Fibroblast of skin of scalp (primary cell): ENCODE measurements at places on chromosomes 2 and 18.

- no peak for DNase-seq
Observed at GRCh38 chr2:170831115-170831514, 14.4 kb downstream of the GAD1 start.

GRCh38 chr2:12971581-12972365, 255.0 kb downstream of the TRIB2 start:
- no peak for DNase-seq

DNA sequence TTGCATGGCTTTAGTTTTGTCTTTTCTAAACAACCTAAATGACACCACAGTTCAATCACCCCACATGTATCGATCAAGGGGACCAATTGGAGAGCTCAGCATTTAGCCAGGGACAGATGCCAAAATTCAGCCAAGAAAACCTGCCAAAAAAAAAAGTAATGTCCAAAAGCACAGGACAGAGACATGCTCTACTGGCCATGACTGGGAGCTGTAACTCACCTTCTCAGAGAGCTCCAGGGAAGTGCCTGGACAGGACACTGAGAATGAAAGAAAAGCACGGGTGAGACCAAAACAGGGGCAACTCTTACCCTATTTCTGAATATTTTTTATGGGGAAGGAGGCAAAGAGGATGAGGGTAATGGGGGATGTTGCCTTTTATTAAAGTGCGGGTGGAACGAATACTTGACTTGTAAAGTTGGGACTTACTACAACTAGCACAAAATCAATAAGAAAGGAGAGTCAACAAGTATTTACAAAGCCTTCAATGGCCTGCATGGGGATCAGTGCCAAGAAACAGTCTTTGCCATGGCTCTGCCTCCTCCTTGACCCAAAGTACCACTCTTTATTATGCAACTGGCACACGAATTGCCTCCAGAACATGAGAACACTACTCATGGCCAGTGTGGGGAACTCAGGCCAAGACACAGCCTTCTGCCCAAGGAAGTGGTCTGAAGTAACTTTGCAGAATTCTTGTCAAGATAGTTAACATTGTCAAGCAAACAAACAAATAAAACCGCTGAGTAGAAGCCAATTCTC, 72.9 kb upstream of the HK2 start:
- DNase-seq: no peak

DNA sequence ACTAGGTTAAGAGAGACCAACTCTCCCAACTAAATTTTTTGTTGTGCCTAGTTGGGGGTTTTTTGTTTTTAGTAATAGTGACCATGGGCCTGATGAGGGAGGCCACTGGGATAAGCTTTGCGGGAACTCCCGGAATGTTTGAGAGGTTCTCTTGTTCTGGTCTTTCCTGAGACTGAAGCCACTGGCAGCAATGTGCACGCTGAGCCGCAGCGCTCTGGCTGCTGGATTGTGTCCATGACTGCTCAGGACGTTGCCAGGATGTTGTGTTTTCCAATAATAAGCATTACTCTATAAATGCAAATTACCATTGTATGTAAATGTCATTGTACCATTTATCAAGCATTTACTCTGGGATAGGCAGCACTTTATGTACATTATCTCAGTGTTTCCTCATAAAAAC, 126.1 kb downstream of the GALNT1 start:
- DNase-seq: no peak

DNA sequence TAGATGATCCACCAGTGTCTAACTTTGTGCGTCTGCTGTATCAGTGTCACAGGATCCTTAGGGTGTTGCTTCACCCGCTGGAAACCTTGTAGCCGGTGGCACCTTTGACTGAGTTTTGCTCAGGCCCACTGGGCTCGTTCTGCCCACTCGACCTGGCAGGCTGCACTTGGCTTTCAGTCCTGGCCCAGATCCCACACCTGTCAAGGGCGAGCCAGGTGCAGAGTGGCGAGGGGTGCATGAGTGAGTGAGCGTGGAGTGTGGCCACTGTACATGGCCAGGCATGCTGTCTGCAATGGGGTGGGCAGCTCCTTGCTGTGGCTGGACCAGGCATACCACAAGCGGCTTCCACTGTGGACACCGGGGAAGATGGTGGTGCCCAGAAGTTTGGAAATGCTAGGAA, 179.0 kb downstream of the FAM210A start:
- no peak for DNase-seq

DNA sequence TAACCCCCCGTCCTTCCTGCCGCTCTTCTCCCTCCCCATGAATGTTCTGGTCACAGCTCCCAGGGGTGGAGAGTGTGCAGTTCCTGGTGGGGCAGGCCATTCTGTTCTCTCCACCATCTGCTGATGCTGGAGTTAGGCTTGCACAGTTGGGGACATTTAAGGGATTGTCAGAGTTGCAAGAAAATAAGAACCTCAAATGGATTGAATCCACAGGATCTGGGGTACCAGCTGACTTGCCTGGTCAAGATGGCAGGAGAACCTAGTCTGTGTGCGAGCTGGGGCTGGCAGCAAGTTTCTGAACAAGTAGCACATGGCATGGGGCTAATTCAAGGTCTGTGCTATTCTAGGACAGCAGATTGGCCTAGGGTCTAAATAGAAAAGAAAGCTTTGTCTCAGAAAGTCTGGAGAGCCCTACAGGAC, 60.8 kb upstream of the TXNDC2 start:
- no peak for DNase-seq

GRCh38 chr2:129800686-129801085, 178.8 kb upstream of the RAB6C start:
- DNase-seq: no peak

DNA sequence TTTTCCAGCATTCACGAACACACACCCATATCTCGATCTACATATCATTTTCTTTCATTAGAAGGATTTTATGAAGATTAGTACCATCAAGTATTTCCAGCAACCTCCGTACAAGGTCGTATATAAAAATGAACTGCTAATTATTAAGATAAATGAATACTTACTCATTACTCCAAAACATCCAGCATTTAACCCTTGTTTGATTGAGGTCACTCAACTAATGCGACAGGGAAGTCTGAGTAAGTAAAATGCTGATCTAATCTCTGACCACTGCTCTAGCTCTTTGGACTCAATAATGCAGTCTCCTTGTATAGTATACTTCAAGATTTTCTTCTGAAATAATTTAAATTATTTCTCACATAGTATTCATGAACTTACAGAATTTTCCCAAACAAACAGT, 2.0 kb downstream of the ABHD3 start:
- DNase-seq: no peak

GRCh38 chr2:55418512-55419232, 984 bp downstream of the CCDC88A start:
- no peak for DNase-seq

- DNase-seq: peak; percentile 61
Observed at GRCh38 chr2:20365249-20365817, 14.7 kb upstream of the PUM2 start.

DNA sequence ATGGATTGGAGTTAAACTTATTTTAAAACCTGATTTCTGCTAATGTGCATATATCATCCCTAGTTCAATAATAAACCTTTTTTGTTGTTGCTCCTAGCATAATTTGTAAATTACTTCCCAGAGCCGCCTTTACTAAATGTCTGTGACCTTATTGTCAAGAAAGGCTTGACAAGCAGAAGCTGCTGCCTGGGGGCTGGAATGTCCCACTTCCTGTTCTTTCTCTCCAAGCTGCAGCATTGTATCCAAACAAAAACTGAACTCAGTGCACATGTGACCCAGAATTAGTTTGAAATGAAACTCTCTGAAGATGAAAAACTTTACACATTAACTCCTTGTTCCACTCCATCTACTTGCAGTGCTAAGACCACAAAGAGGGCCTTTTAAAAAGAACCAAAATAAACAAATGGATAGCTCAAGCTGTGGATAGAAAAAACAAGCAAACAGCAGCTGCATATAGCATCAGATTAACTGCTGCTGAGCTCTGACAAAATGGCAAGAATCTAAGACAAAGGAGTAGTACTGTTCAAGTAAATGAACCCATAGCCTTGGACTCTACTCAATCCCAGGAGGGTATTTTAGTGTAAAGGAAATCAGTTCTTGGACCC, 99.8 kb upstream of the NEUROD1 start:
- DNase-seq: no peak

GRCh38 chr2:144370937-144371584, 148.9 kb downstream of the ZEB2 start:
- no peak for DNase-seq

DNA sequence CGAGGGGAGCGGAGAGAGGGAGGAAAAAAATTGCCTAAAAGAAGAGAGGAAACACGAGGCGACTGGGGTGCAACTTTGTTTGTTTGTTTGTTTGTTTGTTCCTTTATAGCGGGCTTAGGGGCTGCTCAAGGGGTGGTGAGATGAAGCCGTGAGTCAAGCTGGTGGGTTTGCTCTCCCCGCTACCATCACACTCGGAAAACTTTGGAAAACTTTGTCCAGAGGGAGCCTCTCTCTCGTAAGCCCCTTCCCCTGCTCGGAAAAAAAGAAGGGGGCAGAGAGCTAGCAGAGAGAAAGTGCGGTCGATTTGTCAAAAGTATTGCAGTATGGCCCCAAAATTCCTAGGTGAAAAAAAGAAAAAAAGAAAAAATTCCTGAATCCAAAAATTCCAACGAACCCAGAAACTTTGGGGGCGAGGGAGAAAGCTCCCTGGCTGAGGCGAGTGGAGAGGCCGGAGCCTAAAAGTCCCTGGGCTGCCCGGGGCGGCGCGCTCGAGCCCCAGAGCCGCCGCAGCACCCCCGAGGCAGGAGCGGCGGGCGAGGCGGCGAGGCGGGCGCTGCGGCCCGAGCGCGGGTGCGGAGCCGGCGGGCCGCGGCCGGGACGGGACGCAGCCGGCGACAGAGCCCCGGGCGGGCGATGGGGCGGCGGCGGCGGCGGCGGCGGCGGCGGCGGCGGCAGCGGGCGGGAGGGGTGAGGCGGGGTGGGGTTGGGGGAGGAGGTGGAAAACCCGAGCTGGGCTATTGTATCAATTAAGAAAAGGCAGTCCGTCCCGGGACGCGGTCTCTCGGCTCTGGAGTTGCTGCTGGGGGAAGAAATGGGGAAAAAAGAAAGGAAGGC, 558 bp upstream of the CYP26B1 start:
- DNase-seq: no peak

DNA sequence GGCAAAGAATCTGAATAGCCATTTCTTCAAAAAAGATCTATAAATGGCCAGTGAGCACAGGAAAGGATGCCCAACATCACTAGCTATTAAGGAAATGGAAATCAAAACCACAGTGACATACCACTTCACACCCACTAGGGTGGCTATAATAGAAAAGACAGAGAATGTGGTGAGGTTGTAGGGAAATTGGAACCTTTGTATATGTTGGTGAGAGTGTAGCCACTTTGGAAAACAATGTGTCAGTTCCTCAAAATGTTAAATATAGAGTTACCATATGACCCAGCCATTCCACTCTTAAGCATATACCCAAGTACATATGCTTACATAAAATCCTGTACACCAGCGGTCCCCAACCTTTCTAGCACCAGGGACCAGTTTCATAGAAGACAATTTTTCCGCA, 152.8 kb downstream of the SMAD2 start:
- no peak for DNase-seq
